Cardiac fibroblast (primary cell): ENCODE measurements at places on chromosomes 13 and 19.

GRCh38 chr13:109625156-109625555 lies 161.2 kb downstream of the IRS2 start:
- no peak for DNase-seq

GRCh38 chr13:97306645-97307044 lies 84.5 kb downstream of the MBNL2 start:
- peak; percentile 60 for DNase-seq

- no peak for DNase-seq
These were observed 17.8 kb downstream of the LMTK3 start for GRCh38 chr19:48493718-48494401.

- DNase-seq, result no peak
These were observed 40.5 kb upstream of the GAS6 start for GRCh38 chr13:113904411-113904810.
